Left cardiac atrium (tissue), 4 donors: ENCODE measurements at places on chromosomes 2 and 18. TPM values are rescaled to one million over a fixed set of nuclear protein-coding genes. Genes with fewer than 3 reads are reported as not detected.
A peak's percentile ranks its signal among the peaks of the same experiment; 100 is the strongest.

FAP gene
- total RNA-seq = 1.4 TPM

SYT4 gene
- 2.4 TPM for total RNA-seq

STPG4 gene
- not detected for total RNA-seq

ABHD1 gene
- 1.1 TPM for total RNA-seq

COL4A3 gene
- total RNA-seq = 13.0 TPM

CNTNAP5 gene
- not detected for total RNA-seq

IL18RAP gene
- total RNA-seq = 1.3 TPM

CYS1 gene
- total RNA-seq = 3.5 TPM

- DNase-seq = no peak
Measured at GRCh38 chr2:22281033-22281432, 1103.9 kb upstream of the KLHL29 start.

DNA sequence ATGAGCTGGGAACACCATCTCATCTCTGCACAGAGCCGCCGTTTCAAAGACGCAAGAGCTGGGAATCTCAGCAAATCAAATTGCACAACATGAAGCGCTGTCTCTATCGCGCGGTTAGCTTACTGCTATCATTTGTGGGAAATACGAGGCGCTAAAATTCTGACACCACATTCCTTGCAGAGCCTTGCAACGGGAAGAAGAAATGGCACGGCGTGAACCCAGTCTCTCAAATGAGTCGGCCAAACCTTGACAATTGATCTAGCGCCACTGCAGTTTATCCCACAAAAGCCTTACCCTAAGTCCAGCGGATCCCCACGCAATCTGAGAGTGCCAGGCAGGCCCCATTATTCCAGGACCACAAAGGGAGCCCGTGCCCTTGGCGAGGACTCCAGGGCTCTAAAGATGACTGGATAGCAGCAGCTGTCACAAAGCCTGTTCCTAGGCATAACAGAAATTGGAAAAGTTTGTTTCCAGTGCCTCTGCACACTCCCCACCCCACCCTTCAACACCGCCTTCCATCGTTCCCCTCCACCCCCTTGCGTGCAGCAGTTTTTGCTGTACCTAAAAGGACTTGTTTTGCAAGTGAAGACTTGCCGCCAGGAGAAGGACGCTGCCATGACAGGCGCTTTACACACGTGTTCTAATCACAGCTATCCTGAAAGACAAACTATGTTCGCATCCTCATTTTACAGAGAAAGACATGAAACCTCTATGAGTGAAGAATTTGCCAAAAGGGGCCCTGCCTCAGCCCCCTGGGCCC, 252.4 kb downstream of the EIPR1 start:
- no peak for DNase-seq

DNA sequence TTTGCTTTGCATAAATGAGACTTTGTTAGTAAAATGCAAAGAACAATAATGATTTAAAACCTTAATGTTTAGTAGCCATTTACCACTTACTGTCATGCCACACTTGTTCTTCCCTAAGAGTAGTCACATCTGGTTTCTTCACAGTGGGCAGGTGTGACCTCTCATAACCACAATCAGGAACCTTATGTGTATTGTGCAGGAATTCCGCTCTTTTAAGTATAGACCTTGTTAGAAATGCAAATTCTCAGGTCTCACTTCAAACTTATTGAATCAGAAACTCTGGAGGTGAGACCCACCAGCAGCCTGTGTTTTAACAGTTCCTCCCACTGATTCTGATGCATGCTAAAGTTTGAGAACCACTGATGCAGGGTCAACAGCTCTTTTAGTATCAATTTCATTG, 518.8 kb upstream of the MEX3C start:
- no peak for DNase-seq

GRCh38 chr2:54867457-54867856, 144.0 kb downstream of the EML6 start:
- no peak for DNase-seq

DNA sequence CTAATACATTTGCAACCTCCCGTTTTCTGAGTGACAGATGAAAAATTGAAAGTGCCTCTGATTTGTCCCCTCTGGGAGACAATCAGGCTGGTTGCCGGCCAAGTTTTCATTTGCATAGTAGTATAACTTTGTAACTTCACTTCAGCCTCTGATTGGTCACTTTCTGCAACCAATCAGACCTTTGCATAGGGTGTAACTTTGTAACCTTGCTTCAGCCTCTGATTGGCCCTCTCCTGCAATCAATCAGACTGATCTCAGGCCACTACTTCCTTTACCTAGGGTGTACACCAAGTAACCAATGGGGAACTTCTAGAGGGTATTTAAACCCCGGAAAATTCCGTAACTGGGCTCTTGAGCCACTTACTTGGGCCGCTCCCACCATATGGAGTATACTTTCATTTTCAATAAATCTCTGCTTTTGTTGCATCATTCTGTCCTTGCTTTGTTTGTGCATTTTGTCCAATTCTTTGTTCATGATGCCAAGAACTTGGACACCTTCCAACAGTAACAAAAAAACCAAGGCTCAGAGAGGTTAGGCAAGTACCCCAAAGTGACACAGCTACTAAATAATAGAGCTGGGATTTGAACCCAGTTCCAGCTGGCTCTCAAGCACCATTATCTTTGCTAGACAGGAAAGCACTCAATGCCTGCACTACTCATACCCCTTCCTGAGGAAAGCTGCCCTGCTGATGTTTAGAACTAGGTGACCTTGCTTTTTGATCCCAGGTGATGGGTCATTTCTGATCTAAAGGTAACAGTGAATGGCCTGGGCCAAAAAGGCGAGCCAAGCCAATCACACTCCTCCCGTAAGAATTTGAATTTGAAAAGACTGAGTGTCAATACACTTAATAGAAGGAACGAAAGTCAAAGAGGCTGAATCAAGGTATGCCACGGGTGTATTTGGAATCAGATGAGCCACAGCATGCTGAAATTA, 10.9 kb upstream of the MYOM1 start:
- DNase-seq = no peak

GRCh38 chr2:73217160-73217559, 3.1 kb downstream of the SMYD5 start:
- no peak for DNase-seq

GRCh38 chr18:34650121-34650545, 60.0 kb upstream of the DTNA start:
- DNase-seq = no peak

DNA sequence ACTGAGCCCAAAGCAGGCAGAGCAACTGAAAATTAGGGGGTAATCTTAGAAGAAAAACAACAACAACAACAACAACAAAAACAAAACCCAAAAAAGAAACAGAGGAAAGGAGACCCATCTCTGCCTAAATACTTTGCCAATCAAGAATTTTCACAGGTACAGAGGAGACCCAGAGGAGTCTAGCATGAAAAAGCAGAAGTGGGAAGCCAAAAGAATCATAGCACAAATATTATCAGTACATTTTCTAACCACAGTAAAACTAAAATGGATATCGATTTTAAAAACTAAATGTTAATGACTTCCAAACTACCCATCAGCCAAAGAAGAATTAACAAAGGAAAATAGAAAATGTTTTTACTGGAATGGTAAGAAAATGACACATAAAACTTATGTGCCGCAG, 148.1 kb downstream of the BAZ2B start:
- no peak for DNase-seq

DNA sequence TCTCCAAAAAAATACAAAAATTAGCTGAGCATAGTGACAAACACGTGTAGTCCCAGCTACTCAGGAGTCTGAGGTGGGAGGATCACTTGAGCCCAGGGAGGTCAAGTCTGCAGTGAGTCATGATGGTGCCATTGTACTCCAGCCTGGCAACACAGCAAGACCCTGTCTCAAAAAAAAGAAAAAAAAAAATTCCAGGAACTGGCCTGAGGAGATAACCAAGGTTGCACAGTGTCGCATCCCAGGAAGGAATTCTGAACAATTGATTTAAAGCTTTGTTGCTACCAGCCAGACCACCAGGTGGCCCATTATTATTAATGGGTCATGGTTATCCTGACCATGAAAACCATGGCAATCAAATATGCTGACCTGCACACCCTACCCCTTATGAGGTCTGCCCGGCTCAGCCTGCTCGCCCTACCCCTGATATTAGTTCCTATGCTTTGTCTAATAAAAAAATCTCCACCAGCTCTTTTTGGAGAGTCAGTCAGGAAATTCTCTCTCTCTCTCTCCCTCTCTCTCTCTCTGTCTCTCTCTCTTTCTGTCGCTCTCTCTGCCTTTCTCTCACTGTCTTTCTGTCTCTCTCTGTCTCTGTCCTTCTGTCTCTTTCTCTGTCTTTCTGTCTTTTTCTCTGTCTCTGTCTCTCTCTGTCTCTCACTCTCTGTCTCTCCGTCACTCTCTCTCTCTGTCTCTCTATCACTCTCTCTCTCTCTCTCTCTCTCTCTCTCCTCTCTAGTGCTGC, 73.7 kb downstream of the NCAPH start:
- no peak for DNase-seq

DNA sequence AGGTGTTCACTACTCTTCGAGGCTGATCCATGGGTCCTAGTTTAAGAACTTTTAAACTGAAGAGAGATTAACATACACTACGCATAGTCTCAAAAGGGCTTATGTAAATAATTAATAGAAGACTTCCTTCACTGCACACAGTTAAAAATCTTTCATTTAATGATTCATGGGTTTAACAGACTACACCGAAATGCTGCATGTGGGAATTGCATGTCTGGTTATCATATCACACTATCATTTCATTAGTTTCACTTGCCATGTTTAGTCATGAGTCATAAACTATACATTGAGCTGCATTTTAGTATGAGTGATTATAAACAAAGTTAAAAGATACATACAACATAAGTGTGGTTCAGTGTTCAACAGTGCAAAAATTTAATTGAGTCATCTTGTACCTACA, 31.2 kb downstream of the GLS start:
- DNase-seq = no peak

DNA sequence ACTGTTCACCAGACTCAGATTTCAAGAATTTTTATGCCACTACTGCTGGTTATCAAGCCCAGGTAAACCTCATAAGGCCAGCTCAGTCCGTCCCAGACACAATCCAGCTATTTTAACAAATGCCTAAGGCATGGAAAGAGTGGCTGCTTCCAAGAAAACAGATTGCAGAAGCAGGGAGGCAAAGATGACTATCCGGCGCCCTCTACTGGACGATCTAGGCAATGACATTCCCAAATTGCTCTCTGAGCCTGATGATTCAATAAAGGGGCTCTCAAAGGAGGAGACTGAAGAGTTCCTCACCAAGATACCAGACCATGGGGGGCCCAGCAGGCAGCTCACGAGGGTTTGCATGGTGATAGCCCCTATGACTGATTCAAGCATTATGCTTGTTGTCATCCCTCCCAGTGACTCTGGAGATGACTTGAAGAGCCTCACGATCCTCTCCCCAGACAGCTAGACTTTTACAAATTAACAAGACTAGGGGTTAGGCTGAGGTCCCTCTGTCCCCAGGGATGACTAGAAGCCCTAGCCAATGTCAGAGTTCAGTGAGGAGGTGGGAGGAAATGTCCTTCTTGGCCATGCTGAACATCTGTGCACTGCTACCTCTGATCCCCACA, 25.0 kb downstream of the SERPINB8 start:
- DNase-seq = peak; percentile 43

GRCh38 chr2:60581433-60582282, 28.2 kb upstream of the BCL11A start:
- peak; percentile 64 for DNase-seq

DNA sequence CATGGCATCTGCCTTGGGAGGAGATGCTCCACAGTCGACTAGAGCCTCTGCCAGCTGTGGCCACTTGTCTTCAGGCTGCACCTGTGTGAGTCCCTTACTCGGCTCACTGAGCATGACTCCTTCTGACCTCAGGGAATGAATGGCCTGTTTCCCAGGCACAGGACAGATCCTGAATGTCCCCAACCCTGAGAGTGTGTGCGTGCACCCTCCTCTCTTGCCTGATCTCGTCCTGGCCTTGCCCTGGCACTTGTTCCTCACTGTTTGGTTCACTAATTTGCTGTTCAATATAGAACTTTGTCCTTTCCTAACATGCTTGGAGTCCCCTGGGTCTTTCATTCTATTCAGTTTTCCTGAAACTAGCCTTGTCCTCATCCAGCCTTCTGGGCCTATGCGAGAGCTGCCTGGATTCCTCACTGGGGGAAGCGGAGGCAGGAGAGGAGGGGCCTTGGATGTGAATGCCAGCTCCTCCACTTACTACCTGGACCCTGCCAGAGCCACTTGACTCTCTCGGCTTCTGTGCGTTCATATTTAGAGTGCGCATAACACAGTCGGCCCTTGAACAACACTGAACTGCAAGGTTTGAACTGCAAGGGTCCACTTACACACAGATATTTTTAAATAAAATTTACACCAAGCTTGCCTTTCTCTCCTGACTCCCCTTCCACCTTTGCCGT, 184.8 kb downstream of the ACKR3 start:
- DNase-seq = no peak

DNA sequence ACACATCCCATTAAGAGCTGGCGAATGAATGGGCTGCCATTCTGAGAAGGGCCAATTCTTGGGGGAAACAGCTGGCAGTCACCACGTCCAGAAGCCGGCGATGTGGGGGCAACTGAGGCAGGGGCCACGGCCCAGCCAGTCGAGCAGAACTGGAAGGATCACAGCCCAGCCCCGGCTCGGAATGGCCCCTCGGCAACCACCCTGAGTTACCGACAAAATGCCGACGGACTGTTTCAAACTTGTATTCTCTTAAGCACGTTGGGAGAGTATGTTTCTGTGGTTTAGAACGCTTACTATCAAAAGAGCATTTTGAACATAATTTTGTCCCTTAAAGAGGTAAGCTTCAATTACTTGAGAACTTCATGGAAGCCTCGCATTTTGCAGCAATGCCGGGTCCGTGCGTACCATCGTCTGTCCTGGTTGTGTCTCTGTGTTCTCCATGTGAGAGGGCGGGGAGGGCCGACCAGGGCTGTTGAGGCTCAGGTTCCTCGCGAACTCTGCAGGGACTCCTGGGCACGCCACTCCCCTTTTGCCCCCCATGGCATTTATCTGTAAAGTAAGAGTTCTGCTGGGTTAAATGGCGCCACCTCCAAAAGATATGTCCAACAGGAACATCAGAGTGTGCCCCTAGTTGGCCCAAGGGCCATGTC, 155.9 kb downstream of the TWIST2 start:
- no peak for DNase-seq

DNA sequence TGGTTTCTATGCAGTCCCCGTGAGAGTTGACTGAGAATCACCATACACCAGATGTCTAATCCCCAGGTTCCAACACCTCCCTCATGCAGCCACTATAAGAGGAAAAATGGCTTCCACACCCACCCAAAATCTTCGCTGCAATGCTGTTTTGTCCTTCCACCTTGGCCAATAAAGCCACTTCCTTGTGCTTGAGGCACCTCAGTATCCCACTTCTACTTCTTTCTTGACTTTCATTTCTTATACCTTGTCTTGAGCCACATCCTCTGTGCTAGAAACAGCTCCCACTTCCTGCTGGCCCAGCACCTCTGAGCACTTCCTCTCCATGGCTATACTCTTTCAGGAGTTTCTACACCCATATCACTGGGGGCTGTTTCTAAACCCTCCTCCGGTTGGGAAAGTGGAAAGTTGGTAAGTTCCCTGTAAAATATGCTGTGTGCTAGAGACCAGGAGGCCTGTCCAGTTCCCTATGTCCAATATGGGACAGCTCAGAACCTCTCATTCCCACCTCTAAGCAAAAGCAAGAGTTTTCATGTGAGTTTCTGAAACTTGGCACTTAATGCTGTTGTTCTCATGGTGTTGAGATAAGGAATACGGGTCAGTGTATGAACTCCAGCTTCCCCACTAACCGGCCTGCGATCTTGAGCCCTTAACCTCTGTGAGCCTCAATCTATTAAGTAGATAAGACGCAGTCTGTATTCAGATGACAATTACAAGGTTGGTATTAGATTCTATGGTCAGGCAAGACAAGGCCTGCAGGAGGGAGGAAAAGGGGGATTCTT, 209.1 kb upstream of the ID2 start:
- DNase-seq = no peak
